ENCODE measurements at places on chromosomes 11 and 22.

GRCh38 chr11:15897211-15897960, 459.0 kb downstream of the SOX6 start:
- DNase-seq, result no peak

- DNase-seq, result no peak
Observed at GRCh38 chr11:33642461-33643166, 58.0 kb downstream of the C11orf91 start.

DNA sequence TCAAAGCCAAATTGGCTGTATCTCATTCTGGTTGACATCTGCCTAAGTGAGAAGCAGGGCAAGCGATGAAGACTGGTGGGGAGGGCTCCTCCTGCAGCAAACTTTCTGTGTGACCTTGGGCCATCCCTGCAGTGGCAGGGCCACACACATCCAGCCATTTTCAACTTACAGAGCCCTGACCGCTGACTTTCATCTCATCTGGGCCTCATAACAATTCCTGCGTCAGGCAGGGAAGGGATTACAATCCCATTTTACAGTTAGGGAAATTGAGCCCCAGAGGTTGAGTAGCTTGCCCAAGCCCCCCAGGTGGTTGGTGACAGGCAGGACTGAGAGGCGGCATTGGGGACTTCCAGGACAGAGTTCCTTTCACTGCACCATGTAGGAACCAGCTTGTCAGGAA, 21.9 kb downstream of the TPBGL start:
- DNase-seq, result no peak

- DNase-seq, result peak; percentile 82
Observed at GRCh38 chr22:20550851-20551744, 43.7 kb downstream of the MED15 start.

DNA sequence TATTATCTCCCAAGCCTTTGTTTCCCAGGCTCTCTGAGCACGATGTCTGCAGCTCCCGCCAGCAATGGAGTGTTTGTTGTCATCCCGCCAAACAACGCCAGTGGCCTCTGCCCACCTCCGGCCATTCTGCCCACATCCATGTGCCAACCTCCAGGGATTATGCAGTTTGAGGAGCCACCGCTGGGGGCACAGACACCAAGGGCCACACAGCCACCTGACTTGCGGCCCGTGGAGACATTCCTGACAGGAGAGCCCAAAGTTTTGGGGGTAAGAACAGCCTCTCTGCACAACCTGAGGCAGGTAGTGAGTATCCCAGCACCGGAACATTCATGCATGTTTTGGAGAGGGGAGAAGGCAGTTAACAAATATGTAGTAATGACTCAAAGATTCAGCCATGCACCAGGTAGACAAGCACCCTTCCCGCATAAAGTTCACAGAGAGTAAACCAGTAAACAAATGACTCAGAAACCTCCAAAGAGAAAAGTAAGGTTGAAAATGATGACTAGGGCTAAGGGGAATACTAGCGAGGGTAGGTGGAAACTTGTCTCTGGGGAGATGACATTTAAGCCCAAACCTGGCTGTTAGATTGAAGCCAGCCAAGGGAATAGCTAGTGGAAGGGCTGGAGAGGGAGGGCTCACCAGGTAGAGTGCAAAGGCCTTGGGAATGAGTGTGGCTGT, 7.2 kb downstream of the MS4A15 start:
- no peak for DNase-seq

GRCh38 chr22:24465566-24465965, 29.6 kb upstream of the UPB1 start:
- peak; percentile 25 for DNase-seq

- peak; percentile 1 for DNase-seq
Observed at GRCh38 chr11:99325847-99326246, 305.1 kb downstream of the CNTN5 start.

GRCh38 chr11:35250621-35251020, 111.7 kb downstream of the CD44 start:
- DNase-seq, result peak; percentile 54

DNA sequence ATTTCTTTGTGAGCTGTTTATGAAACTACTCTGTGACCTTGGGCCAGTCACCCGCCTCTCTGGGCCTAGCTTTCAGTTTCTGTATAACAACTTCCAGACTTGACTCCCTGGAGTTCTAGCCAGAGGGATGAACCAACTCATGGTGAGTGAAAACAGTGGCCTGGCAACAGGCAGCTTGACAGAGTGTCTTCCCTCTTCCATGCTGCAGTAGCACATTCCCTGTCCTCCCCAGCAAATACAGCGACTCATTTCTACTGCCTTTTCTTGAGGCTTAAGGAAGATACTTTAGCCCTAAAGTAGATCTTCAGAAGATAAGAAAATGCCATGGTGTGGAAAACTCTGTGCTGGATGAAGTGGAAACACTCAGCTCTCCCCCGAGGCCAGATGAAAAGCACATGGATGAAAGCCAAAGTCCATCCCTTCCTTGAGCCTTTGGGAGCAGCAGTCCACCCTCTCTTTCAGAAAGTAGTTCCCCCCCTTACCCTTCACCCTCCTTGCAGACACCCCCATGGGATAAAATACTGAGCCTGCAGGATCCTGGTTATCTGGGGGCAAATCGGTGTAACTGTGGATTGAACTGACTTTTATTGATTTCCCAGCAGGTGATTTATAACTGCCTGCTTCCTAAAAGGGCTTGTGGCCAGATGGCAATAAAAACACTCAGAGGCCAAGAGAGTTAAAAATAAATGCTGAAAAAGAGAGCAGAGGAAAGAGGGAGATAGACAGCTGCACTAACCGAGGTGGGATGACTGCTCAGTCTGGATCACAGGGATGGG, 24.1 kb downstream of the IRAG1 start:
- DNase-seq, result peak; percentile 46

All from suppressor macrophage treated with lipopolysaccharide for 1 hour (primary cell).